ENCODE measurements at places on chromosomes 16 and 17.
A peak's percentile ranks its signal among the peaks of the same experiment; 100 is the strongest.

GRCh38 chr17:35915153-35915964 is 15.2 kb downstream of the RDM1 start:
- DNase-seq = no peak

DNA sequence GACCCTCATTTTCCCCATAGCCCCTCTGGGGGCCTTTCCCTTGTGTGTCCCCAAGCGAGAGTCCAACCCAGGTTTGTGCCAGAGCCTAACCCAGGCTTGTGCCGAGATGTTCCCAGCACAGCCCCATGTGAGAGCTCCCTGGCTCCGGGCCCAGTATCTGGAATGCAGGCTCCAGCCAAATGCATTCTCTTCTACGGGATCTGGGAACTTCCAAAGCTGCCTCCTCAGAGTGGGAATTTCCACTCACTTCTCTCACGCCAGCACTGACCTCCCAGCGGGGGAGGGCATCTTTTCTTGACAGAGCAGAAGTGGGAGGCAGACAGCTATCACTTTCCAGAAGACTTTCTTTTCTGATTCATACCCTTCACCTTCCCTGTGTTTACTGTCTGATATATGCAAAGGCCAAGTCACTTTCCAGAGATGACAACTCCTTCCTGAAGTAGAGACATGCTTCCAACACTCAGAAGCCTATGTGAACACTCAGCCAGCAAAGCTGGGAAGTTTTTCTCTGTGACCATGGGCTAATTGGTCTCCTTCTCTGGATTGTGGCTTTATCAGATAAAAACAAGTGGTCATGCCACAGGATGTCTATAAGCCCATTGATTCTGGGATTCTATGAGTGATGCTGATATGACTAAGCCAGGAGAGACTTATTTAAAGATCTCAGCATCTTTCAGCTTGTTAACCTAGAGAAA is 2.5 kb upstream of the CCL2 start:
- no peak for DNase-seq

- DNase-seq = no peak
These were observed 227.9 kb upstream of the PMFBP1 start for GRCh38 chr16:72399811-72400210.

GRCh38 chr17:45129940-45130680 is 2.2 kb downstream of the PLCD3 start:
- DNase-seq = no peak

DNA sequence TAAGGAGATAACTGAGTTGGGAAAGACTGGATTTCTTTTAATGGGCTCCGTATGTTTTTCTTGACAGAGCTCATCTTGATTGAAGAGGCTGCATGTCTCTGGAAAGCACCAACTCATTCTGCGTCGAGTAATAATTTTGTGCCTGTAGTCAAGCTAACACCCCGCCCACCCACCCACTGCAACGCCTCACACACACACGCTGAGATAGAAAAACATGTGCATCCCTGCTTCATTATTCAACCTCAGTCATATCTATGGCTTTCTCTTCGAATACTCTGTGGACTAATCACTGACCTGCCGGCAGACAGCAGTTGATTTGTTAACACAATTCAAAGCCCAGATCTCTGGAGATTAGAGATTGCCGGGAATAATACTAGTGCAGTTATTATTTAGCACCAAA is 220.2 kb upstream of the TOM1L1 start:
- no peak for DNase-seq

DNA sequence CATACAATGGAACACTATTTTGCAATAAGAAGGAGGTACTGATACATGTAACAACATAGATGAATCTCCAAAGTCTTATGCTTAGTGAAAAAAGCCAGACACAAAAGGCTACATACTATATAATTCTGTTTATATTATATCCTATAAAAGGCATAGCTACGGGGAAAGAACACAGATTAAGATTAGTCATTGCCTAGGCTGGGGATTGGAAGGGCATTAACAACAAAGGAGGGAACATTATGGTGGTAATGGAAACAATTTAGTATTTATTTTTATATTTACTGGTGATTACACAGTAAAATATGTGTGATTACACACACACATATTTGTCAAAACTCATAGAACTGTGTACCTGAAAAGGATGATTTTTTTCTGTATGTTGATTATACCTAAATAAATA is 278.1 kb downstream of the ZFHX3 start:
- no peak for DNase-seq

DNA sequence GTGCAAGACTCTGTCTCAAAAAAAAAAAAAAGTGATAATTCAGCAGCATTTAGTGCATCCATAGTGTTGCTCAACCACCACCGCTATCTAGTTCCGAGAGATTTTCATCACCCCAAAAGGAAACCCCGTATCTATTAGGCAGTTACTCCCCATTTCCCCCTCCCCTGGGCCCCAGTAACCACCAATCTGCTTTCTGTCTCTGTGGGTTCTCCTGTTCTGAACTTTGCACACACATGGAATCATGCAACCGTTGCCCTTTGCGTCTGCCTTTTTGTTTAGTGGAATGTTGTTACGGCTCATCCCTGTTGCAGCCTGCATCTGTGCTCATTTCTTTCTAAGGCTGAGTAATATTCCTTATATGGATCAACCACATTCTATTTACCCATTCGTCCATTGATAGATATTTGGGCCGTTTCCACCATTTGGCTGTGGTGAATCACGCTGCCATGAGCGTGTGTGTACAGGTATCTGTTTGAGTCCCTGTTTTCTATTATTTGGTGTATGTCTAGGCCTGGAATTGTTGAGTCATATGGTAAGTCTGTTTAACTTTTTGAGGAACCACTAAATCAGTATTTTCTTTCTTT is 8.7 kb upstream of the SYNGR2 start:
- no peak for DNase-seq

DNA sequence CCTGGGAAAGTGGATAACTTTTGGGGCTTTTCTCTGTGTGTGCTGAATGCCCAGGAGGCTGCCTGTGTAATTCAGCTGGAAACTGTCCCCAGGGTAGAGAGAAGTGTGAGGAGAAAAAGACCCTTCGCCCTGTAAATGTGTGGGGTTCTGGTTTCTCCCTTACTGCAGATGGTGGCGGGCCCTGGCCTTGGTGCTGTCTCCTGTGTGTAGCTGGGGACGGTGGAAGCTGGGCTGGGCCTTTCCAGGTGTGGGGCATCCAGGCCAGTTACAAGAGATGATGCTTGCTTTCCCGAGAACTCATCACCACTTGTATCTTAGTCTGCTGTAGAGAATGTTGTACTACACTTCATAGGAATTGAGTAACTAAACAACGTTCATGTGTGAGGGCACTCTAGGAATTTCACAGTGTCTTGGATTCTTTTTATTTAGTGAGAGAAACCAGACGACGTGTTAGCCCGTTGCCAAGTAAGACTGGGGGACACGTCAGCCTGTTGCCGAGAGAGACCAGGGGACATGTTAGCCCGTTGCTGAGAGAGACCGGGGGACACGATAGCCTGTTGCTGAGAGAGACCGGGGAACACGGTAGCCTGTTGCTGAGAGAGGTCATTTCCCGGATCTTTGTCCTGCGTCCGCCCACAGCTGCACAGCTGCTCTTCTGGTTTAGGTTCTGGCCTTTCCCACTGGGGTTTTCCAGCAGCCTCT is 43.1 kb downstream of the TBCD start:
- no peak for DNase-seq

DNA sequence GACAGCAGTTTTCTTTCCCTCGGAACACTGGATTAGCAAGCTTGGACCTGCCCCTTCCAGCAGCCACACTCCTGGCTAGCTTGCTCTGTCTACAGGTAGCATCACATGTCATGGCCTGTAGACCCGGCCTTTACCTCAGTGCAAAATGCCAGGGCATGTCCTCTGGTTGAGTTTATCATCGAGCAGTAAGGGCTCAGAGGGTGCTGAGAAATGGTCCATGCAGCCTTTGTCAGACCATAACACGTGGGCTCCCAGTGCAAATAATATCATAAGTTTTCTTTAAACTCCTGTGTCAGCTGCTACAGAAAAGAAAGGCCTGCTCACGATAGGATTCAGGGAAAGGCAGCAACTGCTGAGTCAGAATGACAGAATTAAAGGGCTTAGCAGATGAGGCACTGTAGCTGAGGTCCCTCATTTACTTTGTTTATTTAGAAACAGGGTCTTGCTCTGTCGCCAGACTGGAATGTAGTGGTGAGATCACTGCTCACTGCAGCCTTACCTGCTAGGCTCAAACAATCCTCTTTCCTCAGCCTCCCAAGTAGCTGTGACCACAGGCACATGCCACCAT is 8.0 kb upstream of the GNA13 start:
- DNase-seq = no peak

DNA sequence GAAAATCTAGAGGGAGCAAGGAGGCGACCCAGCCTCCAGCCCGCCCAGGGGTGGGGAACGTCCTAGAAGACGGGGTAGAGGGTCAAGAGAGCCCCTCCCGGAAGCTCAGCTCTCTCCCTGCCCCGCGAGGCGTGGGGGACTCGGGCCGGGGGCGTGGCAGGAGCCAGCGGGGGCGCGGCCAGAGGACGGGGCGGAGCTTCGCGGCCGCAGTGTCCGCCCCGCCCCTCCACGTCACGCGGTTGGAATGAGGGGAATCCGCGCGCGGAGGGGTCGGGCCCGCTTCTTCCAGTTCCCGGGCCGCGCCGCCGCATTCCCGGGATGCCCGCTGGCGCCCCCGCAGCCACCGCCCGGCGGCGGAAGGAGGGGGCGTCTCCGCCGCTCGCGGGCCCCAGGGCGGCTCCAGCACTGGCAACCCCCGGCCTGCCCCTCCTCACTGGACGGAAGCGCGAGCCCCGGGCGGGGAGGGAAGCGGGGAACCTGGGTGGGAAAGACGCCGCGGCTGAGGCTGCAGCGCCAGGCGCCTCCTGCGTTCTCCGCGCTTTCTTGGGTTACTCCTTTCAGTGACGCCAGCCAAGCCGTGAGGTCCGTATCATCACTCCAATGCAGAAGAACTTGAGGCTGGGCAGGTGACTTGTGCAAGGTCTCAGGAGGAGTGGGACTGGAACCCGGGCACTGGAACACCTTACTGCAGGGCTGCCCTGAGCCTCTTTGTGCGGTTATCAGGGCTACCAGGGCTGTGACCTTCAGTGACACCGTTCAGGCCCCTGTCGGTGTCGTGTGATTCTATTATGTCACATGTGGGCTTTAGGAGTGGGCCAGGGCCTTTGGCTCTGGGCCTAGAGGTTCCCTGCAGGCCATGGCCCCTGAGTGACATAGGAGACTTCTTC is 4.3 kb downstream of the MYO1C start:
- DNase-seq = peak; percentile 87

DNA sequence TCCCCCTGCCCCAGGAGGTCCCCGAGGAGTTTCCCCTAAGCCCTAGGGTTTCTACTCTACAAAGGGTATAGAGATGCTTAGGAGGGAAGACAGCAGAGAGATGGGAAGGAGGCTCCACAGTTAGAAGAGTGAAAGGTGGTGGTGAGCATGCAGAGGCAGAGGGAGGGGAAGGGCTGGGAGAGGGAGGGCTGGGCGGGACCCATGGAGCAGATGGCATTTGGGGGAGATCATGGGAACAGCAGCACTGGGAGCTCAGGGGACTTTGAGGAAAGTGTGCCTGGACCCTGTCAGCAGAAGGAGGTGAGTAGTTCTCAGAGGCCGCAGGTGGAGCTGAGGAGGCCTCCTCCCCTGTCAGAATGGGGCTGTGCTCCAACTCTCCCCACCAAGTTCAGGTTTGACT is 650 bp upstream of the OTOP3 start:
- no peak for DNase-seq

GRCh38 chr17:63934183-63935112 is 2.3 kb upstream of the CD79B start:
- DNase-seq = no peak

- no peak for DNase-seq
These were observed 28.9 kb downstream of the PIK3R6 start for GRCh38 chr17:8838551-8839095.

DNA sequence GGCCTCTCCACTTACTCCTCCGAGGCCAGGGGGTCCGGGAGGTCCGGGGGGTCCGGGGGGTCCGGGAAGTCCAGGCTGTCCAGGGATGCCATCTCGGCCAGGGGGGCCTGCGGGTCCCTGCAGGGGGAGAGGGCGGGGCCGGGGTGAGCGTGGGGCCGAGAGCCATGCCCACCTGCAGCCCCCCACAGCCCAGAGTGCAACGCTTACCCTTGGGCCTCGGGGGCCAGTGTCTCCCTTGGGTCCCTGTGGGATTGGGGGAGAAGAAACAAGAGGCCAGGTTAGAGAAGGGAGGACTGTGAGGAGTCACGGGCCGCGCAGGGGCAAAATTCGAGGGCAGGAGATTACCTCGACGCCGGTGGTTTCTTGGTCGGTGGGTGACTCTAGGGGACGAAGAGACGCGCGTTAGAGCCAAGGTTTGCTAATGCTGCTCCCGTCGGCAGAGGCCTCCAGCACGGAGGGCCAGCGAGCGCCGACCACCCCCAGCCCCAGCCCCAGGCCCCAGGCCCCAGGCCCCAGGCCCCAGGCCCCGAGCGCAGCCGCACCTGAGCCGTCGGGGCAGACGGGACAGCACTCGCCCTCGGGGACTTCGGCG is 2.1 kb downstream of the COL1A1 start:
- no peak for DNase-seq

DNA sequence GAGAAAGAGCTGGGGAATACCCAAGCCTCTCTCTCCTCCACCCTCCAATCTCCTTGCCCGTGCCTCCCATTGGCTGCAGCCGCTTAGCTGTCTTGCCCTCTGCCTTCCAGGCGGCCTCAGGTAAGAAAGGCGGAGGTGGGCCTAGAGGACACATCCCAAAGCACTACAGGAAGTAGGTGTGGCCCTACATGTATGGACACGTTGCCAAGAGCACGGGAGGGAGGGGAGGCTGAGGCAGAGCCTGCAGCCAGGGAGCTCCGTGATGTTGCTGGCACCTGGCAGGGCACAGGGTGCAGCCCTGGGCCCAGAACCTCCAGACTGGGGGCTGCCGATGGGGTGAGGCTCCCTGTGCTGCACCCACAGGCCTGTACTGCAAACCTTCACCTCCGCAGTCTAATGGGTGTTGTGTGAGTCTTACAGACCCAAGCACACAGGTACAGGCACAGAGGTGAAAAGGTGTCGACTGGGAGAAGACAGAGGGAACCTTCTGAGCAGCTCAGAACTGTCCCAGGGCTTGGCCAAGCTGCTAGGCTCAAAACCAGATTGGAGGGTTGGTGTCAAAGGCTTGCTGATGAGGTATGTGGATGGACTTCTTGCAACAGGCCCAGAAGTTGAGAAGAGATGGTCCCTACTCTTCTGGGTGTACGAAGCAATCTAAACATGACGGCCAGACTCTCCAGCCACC is 23.5 kb upstream of the FOXK2 start:
- DNase-seq = no peak
